ENCODE measurements at places on chromosomes 5 and 9.

DNA sequence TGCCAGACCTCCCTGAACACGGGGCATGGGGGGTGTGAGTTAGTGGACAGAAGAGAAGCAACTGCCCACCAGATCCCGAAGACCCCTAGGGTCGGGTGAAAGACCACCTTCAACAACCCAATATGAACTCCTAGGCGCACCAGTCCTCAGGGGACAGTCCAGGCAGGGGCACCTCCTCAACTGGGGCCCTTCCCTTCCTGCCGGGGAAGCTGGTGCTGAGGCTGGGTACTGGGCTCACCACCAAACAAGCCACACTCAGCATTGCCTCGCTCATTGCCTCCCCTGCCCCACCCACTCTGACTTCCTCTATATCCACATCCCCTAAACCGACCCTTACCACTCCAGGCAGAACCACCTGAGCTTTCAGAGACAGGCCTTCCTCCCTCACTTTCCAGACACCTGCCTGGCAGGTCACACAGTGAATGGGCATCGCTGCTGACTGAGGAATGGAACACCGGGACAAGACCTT, 42.5 kb downstream of the SEMA4D start:
- DNase-seq, result no peak

DNA sequence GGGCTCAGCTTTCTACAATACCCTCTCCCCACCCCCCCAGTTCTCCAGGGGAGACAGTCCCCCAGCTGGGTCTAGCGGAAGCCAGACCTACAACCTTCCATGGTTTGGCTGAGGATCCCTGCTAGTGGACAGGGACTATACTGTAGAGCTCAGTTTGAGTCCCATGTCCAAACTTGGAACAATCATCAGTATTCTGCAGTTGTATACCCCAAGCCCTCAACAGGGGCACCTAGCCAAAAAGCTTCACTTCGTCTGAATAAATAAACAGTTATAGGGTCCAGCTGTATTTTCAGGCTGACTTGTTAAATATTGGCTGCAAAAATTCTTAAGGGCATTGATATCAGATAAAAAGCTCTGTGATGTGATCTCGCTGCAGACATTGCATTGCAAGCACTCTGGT, 15.4 kb upstream of the C9 start:
- DNase-seq, result no peak

DNA sequence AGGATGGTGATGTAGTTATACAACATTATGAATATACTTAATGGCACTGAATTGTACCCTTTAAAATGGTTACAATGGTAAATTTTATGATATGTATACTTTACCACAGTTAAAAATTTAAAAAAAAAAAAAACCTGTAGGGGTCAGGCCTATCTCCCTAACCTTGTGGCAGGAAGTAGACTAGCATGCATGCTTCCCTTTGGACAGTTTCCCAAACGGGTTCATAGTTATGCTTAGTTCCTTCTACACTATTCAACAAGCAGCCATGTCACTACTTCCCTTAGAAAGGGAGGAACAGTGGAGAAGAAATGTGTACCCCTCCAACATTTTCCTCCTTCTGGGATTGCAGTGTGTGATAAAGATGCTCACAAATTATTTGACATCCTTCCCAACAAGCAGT, 32.5 kb downstream of the IDNK start:
- no peak for DNase-seq

DNA sequence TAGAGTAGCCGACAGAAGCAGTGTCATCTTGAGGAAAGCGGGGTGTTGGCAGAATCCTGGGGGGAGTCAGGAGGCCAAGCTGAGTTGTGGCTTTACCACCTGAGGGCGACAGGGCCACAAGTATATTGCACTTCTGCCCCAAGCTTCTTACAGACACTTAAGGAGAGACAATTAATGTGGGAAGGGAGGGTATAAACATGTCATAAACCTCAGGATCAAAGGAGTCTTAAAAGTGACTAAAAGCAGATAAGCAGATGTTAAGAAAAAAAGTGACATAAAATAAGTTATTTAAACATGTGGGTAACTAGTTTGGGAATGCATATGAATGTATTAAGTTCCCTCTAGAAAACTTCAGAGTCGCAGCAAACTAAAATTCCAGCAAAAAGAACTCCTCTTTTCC, 63.9 kb downstream of the ERAP1 start:
- no peak for DNase-seq

GRCh38 chr5:111518777-111519176, 6.4 kb upstream of the STARD4 start:
- no peak for DNase-seq

DNA sequence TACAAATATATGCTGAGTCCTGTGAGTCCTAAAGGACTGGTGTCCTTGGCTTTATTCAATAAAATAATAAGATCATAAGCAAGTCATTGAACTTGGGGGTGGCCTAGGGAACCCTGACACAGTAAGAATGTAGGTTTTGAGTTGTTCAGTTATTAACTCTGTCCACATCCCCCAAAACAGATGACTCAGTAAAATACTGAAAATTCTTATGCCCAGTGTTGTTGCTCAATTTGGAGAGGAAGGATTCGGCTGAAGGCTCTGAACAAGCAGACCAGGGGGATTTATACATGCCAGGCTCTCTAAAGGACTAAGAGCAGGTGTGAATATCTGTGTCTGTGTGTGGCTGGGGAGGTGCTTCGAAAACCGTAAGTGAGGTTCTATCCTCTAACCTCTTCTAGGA, 173.7 kb downstream of the RMI1 start:
- no peak for DNase-seq

DNA sequence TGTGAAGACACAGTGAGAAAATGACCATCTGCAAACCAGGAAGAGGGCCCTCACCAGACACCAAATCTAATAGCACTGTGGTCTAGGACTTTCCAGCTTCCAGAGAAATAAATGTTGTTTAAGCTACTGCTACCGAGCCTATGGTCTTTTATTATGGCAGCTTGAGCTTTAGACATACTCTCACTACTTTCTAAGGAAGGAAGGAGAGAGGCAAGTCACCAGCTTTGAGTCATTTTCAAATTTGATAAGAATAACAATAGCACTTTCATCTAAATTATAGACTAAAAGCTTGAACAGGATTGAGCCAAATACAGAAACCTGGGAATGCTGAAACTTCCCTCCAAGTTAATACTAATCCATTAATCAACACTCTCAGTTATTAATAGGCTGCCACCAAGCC, 64.4 kb downstream of the PLPPR1 start:
- no peak for DNase-seq

- DNase-seq, result no peak
Measured at GRCh38 chr9:134399435-134400056, 73.3 kb downstream of the RXRA start.

DNA sequence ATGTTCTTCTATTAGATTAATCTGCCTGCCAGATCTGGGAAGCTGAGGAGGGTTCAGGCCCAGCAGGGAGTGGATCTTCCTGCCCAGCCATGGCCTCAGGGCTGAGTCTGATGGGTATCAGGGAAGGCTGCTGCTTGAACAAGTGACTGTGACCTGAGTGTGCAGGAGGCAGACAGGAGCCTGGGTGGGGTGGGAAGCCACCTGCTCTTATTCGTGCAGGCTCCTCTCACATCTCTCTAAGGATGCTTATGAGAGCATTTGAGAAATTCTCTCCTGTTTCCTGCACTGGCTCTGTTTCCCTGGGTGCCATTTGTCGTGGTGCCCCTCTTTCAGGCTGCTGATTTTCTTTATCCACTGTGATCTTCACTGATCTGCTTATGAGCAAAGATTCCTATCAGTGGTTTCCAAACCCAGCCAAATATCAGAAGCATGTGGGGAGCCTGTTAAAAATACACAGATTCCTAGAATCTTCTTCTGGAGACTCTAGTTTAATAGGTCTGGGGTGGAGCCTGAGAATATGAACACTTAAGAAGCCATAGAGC, 2.1 kb downstream of the RGS3 start:
- no peak for DNase-seq

- no peak for DNase-seq
Measured at GRCh38 chr5:53326424-53327153, 153.8 kb upstream of the FST start.

DNA sequence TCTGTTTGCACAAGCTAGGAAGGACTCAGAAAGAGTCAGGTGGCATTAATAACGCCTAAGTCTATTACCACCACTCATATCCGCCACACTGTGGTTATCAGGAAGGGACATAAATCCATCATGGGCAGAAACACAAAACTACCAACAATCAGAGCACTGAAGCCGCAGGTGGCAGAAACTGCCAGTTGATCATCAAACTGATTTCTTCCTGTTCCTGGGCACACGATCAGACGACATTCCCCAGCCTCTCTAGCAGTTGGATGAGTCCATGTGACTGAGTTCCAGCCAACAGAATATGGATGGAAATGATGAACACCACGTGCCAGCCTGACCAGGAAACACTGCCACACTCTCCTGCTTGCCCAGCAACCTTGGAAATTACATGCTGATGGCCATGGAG, 181.7 kb downstream of the ELAVL2 start:
- DNase-seq, result no peak

GRCh38 chr5:80967500-80968181, 7.5 kb downstream of the RASGRF2 start:
- no peak for DNase-seq

DNA sequence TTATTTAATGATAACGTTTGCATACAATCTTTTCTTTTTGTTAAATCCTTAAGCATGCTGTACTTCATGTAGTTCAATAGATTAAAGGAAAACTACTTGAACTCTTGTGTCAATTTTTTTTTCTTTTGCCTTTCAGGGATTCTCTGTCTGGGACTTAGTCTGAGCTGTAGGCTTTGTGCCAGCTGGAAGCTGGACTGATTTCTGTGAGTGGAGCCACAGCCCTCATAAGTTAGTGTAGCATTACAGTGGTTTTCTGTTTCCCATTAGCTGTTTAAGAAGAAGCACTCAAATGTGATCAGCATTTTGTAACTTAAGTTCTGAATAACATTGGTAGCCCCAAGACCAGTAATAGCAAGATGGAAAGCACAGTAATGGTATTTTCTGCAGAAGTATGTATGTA, 330.6 kb upstream of the MEF2C start:
- no peak for DNase-seq

DNA sequence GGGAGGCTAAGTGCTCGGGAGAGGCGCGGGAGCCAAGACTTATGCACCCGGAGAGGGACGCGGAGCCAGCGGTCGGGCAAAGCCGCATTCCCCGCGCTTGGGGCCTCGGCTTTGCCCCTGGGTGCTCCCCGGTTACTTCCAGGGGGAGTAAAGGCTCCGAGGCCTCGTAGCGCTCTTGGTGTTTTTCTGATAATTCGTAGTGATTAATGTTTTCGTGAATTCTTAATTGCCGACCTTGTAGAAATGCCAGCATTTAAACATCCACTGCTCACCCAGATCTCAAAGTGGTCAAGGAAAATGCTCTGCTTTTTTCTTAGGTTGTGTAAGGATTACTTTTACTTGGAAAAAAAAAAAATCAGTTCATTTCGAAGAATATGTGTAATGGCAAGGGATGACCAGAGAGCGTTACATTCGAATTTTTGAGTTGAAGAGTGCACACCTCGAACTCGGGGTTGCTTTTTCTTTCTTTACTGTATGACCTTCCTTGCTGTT, 654 bp upstream of the TUT7 start:
- no peak for DNase-seq

DNA sequence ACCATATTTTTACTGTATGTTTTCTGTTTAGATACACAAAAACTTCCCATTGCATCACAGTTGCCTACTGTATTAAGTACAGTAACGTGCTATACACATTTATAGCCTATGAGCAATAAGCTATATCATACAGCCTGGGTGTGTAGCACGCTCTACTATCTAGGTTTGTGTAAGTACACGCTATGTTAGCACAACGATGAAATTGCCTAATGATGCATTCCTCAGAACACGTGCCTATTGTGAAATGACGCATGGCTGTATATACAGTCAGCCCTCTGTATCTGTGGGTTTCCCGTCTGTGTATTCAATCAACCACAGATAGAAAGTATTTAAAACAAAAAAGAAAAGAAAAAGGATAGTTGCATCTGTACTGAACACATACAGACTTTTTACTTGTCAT, 64.2 kb downstream of the SGCD start:
- no peak for DNase-seq

DNA sequence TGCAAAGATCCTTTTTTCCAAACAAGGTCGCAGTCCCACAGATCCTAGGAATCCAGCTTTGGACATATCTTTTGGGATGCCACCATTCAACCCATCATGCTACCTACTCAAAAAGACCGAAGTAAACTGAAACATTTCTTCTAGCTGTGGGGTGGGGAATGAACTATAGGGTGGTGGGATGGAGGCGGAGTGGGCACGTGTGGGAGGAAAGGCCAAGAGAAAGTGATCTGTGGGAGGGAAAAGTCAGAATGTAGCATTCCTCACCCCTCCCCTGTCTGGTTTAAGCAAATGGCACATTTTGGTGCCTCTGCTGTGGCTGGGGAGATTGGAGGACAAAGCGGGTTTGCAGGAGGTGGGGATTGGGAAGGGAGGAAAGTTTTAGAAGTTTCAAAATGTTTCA, 59.2 kb upstream of the IL17B start:
- no peak for DNase-seq

DNA sequence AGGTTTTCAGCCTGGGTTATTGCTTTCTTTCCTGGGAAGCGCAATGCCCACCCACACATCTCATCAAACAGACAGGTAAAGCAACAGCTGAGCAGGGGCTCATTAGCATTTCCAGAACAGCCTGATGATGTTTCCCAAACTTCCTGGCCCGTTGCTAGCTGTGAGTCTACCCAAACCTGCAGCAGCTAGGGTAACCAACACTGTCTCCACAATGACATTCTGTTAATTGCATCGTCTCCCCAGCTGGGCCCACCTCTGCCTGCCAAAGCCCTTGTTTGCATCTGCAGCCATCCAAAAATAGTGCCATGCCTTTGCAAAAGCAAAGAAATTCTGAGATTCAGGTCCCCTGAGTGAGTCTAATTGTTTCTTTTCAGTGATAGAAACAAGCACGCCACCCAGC, 273.0 kb downstream of the MED10 start:
- no peak for DNase-seq

DNA sequence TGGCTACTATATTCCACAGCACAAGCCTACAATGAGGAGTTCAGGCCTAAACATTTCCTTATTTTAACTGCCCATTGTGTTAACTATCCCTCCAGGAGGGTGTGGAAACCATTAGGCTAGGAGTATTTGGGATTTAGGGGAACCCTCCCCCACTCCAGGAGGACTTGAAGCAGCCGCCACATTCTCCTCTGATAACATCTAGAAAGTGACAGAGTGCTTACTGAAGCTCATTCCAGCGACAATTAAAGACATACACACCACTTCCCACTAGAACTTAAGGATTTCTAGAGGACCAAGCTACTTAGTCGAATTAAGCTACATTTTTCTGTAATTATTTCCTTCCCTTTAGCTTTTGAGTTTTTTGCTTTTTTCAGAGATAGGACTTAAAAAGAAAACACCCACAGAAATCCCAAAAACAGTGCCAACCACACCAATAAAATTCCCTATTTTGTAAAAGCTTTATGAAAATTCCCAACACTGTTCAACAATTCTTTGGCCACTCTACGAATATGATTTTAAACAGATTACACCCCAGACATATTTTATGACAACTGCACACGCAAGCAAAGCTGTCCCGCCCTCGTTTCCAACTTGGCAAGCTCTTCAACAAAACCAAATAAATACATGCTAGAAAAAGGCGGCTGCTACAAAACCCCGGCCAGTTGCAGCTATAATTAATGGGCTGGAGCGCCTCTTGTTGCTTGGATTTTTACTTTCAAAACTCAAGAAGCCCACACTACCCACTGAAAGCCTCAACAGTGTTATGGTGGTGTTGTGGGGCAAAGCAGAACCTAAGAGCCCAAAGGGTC, 4.5 kb downstream of the ROR2 start:
- no peak for DNase-seq

GRCh38 chr5:168947212-168947868, 353.6 kb downstream of the SLIT3 start:
- DNase-seq, result peak; percentile 2

- no peak for DNase-seq
Measured at GRCh38 chr9:123216251-123216797, 52.1 kb downstream of the STRBP start.

All from T follicular helper cell (primary cell).